ENCODE measurements at places on chromosomes 6 and 20.

GRCh38 chr20:12659942-12660341 lies 348.8 kb upstream of the SPTLC3 start:
- DNase-seq: peak; percentile 83

DNA sequence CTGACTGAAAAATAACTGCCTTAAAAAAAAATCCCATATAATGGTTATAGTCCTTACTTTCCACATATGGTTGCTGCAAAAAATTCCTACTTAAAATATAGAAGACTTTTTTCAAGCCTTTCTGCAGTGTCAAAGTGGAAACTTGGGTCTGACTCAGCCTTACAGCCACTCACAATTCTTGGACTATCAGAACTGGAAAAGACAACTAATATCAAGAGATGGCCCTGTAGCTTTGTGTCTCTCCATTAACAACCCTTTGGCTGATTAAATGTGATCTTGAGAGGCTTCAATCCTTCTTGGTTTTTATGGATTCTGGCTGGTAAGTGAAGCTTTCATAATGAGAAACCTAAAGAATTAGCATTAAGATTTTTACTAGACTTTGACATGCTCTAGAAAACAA lies 307.8 kb downstream of the RNGTT start:
- DNase-seq: no peak

DNA sequence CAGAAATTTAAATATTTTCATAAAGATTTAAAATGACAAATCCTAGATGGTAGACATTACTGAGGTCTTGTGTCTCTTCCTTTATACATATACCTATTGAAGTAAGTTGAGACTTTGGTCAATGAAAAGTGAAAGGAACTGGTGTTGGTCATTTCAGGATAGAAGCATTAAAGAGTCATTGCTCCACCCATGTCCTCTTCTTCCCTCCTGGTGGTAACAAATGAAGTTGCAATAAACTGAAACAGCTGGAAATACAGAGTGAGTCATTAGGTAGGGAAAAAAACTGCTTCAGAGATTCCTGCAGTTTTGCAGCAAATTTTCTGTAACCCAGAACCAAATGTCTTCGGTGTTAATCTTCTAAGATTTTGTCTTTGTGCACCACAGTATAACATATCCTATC lies 448.0 kb downstream of the EYS start:
- peak; percentile 19 for DNase-seq

GRCh38 chr6:161091972-161092701 lies 100.6 kb downstream of the MAP3K4 start:
- DNase-seq: no peak

- DNase-seq: no peak
Measured at GRCh38 chr6:108578595-108579327, 18.0 kb downstream of the FOXO3 start.

Data from NCI-H2171 treated with DMSO at 0.1 percent for 48 hours (cell line).